ENCODE measurements at places on chromosomes 2 and 18.

DNA sequence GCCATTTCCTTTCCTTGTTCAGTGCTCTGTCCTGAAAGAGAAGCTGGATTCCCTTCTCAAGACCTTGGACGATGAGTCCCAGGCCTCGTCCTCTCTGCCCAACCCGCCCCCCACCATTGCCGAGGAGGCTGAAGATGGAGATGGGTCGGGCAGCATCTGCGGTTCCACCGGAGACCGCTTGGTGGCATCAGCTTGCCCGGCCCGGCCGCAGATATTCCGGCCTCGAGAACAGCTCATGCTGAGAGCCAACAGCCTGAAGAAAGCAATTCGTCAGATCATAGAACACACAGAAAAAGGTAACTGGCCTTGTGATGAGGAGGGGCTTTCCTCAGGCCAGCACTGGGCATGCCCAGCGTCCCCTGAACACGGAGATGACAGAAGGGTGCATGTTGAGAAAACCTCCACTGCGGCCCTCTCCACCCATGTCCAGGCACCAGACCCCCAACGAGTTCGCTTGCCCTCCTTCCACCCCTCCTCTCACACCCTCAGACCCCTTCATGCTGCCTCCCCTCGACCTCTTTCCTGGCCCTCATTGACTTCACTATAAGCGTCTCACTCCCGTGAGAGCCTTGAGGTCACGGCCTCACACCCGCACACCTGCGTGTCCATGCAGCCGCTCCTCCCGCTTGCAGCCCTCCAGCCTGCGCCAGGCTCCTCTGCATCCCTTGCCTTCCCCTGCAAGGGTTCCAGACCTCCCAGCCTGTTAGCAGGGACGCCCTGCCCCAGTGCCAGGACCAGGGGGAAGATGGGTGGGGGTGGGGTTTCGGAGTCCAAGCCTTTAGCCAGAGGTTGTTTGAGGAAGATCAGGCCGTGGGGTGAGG is 95.0 kb downstream of the DGKD start:
- DNase-seq = no peak

- DNase-seq = no peak
These were observed 130.2 kb downstream of the NCKAP5 start for GRCh38 chr2:133438026-133438425.

DNA sequence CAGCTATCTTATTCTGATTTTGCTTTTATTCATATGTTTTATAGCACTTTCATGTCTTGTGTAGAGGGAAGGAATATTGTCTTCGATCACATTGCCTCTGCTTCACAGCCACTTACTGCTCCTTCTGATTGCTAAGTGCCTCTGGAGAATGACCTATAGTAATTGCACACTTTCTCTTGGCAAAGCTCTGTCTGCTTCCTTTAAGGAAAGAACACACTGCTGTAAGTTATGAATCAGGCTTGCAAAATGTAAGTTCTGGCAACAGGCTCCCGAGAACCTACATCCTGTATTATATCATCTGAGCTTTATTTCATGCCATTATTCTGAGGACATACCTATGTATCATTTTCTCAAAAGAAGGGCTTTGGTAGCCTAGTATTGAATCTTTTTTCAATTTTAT is 170.7 kb downstream of the ZNF804A start:
- no peak for DNase-seq

DNA sequence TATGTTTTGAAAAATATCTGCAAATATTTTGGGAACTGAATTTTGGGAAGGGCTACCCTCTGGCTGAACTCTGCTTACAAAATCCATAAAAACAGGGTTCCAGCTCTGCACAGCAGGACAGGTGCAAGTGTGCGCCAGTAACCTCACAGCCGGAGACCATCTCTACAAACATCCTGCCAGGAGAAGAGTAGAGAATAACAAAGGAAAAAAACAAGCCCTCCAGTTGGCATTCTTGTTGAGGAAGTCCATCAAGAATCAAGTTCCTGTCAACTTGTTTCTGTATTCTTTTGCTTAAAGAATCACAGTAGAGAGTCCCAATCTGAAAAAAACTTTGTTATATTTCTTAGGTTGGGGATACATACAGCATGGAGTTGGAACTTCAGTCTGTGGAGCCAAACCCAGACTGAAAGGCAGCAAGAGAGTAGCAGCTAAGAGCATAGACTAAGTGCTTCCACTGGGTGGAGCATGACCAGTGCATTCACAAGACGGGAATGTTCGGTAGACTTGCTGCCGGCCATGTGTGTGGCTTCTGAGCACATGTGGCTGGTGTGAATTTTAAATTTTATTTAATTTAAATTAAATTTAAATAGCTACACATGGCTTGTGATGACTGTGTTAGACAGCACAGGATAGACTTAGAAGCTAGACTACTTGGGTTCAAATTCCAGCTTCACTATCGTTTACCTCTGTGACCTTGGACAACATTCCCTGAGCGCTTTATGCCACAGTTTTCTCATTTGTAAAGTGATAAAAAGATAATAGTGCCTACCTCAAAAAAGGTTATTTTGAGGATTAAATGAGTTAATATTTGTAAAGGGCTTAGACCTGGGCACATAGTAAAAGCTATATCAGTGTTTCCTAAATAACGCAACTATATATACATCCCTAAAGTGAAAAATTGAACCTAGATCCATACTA is 41.9 kb downstream of the SPTBN1 start:
- no peak for DNase-seq

GRCh38 chr18:29147944-29148343 is 971.0 kb upstream of the CDH2 start:
- no peak for DNase-seq

- no peak for DNase-seq
These were observed 401.3 kb upstream of the PIK3C3 start for GRCh38 chr18:41553716-41554115.

- no peak for DNase-seq
These were observed 215.9 kb downstream of the RNF152 start for GRCh38 chr18:61676773-61677434.

DNA sequence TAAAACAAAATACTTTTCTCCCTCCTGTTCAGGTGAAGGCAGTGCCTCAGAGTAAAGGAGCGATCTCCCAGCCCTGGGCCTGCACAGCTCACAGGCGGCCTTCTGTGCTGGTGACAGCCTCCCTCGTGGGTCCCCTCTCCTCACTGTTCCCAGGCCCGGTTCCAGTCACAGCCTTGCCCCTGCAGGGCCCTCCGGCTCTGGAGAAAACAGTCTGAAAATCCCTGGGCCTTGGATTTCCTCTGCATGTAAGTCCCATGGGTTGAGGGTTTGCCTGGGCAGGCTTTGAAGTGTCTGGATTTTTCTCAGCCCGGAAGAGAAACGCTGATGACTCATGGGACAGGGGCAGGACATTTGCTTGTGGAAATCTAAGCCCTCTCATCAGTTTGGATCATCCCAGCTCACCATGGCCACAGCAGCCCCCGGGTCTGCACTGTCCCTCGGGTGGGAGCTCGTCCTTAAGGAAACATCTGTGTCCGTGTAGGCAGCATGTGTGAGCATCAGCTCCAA is 186.1 kb upstream of the RAB12 start:
- no peak for DNase-seq

- no peak for DNase-seq
These were observed 78.3 kb downstream of the RNF144A start for GRCh38 chr2:6995391-6996097.

DNA sequence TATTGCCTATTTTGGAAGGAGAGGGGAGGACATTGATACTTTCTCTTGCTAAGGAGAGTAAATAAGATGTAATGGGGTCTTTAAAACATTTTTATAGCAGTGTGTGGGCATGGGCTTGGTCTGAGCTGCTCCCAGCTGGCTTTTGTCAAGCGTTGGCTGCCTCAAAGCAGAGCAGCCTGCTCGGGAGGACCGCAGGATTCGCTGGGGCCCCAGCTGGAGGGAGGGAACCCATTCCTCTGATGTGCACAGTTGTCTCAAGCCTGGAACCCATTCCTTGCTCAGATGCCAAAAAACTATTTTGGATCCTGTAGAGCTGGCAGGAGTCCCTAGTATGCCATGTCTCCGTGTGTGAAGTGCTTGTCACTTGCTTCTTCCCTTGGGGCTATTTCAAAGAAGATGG is 59.4 kb upstream of the RMDN2 start:
- no peak for DNase-seq

DNA sequence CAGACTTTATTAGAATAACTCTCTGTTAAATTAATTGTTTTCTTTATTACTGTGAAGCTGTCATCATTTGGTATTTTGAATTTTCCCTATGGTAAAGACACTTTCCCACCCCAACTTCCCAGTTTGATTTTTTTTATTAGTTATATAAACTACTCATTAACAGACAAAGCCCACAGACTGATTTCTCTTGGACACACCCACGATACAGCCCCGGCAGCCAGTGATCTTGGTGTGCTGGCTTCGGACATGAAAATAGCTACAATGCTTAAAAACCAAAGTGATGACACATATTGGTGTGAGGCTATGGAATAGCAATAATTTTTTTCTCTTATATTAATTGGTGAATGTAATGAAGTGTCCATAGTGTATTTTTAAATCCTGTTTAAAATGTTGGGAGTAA is 225.4 kb upstream of the SIX3 start:
- DNase-seq = no peak

GRCh38 chr2:240947176-240947575 is 41.0 kb downstream of the CROCC2 start:
- DNase-seq = no peak

GRCh38 chr2:68845043-68845442 is 26.2 kb downstream of the BMP10 start:
- DNase-seq = no peak

DNA sequence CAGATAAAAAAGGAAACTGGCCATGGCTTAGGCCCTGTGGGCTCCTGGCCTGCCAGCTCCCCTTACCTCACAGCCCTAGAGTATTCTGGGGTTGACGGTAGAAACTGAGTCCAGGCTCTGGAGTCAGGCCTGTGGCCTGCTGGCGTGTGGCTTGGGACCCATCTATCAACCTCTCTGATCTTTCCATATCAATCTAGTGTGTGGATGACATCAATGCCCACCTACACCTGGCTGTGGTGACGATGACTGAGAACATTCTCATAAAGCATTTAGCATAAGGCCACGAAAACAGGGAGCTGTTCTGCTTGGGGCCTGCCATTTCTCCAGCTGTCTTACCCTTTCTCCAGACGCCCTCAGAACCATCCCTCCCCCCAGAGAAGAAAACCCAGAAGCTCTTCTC is 17.9 kb downstream of the PCARE start:
- no peak for DNase-seq

GRCh38 chr2:98455494-98455976 is 10.9 kb downstream of the INPP4A start:
- DNase-seq = no peak

GRCh38 chr2:38617301-38617700 is 14.6 kb upstream of the HNRNPLL start:
- DNase-seq = no peak

GRCh38 chr2:151905963-151906632 is 77.9 kb upstream of the ARL5A start:
- DNase-seq = no peak

- no peak for DNase-seq
These were observed 98.1 kb upstream of the YPEL5 start for GRCh38 chr2:30048636-30049175.

DNA sequence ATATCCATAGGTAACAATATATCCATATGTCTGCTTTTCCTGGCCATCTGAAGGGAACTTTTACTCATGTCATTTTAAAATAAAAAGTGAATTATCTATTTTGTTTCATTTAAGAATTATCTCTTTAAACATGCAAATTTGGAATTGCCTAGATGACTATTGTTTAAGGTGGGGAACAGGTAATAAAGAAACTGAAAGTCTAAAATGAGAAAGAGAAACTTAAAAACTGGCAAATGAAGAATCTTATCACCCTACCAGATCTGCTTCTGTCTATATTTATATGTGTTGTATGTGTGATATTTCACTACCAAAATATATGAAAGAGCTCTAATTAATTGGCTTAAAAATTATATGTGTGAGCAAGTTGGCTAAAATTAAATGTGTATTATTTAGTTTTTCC is 243.2 kb upstream of the KCNH7 start:
- no peak for DNase-seq

DNA sequence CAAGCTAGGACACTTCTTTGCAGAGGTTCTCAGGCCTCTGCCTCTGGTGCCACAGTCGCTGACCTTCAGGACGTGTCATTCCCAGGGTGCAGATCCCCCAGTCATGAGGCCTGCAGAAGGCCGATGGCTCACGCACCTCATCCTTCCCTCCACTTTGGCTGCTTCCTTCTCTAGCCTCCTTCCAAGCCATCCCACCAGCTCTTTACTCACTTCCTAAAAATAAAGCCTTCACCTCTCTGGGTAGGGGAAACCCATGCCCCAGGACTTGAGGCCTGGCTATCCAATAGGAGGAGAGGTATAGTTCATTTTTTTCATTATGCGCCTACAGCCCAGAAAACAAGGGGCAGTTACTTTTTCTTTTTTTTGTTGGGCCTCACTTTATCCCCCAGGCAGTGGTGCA is 91.4 kb downstream of the B3GNT2 start:
- no peak for DNase-seq

- no peak for DNase-seq
These were observed 71.0 kb downstream of the HS1BP3 start for GRCh38 chr2:20579866-20580265.

DNA sequence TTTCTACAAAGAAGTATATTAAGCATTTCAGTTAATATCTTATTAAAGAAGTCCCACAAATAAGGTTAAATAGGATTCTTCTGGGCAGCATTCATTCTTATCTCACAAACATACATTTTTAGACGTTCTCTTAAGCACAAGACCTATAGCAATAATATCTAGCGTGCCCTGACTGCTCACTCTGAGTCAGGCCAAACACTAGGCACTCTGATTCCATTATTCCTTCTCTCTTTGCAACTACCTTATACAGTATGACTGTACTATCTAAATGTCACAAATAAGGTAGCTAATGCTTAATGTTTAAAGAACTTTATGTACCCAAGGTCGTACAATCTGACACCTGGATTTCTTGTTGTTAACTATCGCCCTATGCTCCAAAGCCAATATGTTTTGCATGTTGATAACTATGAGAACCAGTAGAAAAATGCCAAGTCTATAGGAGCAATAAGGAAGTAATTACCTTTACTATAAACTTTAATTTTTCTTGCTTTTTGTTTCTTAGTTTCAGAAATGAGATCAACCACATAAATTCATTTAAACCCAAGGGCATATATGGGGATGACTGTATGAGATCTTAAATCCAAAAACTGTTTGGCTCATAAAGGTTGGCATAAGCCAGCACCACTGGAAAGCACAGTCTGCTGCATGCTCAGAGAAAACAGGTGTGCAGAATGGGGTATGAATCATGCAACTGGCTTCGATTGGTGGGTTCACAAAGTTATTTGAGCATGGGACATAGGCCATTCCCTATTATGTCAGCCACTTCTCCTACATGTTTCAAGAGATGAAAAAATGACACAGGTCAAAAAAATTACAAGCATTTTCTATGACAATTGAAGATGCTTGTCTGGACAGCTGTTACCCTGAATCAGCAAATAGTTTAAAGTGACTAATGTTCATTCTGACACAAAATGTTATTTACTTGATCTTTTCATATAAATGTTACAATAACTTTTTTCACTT is 352.0 kb downstream of the IRS1 start:
- DNase-seq = no peak

DNA sequence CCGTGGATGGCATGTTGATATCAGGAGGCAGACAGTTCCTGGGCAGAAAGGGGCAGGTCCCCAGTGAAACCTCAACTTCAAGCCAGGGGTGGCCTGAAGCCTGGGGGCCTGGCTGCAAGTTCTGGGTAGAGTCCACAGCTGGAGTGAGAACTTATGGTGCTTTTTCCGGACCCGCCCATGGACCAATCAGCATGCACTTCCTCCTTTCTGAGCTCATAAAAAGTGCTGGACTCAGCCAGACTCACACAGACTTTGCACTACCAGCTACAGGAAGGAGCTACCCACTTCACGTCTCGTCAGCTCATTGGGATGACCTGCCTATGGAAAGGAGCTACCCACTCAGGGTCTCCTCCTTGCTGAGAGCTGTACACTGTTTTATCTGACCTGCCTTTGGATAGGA is 183.1 kb upstream of the MC4R start:
- DNase-seq = no peak
